Lung (tissue), 17 donors: ENCODE measurements at places on chromosomes 7 and 10.

DNA sequence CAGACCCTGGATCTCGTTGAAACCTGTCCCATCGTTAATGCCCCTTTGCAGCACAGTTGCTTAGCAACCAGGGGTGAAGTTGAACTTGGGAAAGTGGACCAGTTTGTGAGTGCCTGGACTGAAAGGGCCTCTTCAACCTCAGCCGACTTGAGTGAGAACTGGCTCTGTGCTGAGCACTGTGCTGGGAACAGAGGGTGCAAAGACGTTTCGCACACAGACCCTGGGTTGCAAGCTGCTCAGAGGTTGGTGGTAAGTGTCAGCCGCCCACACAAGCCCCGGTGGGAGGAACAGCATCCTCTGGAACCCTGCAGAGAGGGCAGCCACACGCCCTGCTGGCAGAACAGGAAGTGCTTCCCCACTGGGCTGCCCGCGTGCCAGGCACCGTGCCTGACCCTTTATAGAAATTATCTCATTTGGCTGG, 89.2 kb downstream of the CARD11 start:
- no peak for DNase-seq

- DNase-seq = no peak
These were observed 170.5 kb upstream of the NPSR1 start for GRCh38 chr7:34487391-34488115.

DNA sequence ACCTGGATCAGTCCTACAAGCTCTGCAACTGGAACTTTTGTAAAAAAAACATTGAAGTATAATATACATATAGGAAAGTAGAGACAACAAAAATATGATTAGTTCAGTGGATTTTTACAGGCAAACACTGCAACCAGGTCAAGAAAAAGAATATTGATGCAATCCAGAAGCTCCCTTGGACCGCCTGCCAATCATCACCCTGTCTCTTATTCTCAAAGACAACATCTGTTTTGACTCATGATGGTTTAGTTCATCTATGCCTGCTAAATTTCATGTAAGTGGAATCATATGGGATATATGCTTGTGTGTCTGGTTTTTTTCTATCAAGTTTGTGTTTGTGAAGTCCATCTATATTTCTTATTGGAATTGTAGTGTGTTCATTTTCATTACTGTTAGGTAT, 7.7 kb upstream of the HYCC1 start:
- DNase-seq = no peak

DNA sequence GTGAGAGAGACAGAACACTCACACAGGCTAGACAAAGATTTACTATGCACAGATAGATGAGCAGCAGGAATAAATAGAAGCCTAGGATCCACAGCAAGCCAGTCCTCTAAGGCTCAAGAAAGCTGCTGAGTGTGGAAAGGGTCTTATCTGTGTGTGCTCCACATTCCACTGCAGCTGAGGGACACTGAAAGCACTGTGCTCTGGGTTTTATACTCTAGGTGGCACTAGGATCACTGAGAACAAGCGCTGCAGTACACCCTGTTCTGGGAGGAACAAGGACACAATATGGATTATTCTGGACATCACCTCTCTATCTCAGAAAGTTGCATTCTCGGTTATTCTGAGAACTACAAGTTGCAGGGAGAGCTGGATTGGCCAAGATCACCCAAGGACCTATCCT, 4.9 kb upstream of the KLHL7 start:
- DNase-seq = no peak

DNA sequence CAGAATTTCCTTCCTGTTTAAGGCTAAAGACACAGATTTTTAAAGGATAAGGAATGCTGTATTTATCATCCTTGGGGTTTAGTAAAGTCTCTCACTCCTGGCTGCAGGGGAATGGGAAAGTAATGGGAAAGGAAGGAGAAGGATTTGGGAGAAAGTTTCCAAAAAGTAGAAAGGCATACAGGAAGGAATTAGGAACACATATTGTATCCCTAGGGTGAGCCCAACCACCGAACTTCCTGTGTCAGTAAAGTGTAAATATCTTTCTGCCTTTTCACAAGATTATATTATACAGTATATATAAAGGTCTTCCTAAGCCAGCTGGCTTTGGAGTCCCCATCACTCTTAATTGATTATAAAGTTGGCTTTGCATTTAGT, 12.0 kb upstream of the UBE2D1 start:
- no peak for DNase-seq

DNA sequence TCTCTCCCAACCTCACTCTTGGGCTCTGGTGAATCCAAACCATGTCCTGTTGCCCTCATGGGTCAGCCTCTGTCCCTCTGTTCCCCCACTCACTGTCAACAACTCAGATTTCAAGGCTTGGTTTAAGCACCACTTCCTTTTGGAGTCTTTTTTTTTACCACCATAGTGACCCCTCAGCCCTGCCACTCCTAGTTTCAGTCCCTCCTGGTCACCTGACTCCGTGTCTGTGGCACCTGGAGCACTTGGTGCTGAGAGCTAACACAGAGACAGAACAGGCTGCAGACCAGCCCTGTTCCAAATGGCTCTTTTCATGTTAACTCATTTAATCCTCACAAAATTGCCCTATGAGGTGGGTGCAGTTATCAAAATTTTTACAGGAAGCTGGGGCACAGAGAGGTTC, 53.6 kb upstream of the SMNDC1 start:
- DNase-seq = no peak

GRCh38 chr10:114839901-114840300, 18.3 kb downstream of the FHIP2A start:
- DNase-seq = no peak

- peak; percentile 44 for DNase-seq
These were observed 328.4 kb upstream of the GNAI1 start for GRCh38 chr7:79806161-79806734.

DNA sequence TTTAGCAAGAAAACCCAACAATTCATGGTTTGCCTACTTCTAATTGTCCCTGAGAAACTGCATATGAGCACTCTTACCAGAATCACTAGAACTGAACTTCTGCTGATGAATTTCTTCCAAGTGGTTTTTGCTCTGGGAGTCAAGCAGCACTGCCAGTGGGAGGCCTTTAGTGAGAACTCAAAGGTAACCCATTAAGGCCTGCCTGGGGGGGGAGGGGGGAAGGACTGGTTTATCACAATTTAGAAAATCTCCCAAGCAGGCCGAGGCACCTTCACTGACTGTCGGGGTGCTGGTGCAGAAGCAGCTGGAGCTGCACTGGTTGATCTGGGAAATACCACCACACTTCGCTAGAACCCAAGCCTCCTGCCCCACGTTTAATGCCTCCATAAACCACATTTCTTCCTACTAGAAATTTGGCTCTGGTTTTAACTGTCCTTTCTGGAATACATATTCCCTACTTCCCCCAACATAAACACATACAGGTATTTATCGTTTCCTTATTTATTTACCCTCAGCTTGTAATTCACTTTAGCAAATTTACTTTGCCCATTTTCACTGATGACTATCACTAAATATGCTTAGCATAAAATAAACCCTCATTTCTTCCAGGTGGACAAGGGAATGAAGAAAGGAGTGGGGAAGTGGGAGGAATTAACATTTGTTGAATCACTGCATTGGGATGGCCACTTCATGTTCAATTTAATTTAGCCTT, 14.2 kb downstream of the ANK3 start:
- DNase-seq = no peak

- peak; percentile 31 for DNase-seq
These were observed 97.6 kb downstream of the CCNY start for GRCh38 chr10:35433851-35434426.

DNA sequence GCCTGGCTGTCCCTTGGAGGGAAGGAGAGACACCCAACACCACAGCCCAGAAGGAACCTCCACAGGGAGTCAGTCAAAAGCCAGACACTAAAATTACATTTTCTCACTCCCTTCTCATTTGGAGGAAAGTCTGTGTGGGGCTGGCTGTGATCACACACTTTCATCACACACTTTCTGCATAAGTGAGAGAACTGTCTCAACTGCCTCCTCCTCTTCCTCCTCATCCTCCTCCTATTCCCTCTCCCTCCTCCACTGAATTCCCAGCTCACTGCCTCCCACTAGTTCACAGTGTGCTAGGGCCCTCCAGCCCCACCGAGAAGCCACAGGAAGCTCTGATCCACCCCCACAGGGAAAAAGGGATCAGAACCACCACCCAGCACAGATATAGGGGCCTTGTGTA, 91.6 kb downstream of the KCNMA1 start:
- no peak for DNase-seq

GRCh38 chr10:84038035-84038434, 101.3 kb upstream of the GHITM start:
- DNase-seq = no peak

GRCh38 chr7:157234271-157234670, 95.5 kb downstream of the UBE3C start:
- no peak for DNase-seq

- peak; percentile 70 for DNase-seq
These were observed 10.1 kb upstream of the INPP5A start for GRCh38 chr10:132527339-132528063.

DNA sequence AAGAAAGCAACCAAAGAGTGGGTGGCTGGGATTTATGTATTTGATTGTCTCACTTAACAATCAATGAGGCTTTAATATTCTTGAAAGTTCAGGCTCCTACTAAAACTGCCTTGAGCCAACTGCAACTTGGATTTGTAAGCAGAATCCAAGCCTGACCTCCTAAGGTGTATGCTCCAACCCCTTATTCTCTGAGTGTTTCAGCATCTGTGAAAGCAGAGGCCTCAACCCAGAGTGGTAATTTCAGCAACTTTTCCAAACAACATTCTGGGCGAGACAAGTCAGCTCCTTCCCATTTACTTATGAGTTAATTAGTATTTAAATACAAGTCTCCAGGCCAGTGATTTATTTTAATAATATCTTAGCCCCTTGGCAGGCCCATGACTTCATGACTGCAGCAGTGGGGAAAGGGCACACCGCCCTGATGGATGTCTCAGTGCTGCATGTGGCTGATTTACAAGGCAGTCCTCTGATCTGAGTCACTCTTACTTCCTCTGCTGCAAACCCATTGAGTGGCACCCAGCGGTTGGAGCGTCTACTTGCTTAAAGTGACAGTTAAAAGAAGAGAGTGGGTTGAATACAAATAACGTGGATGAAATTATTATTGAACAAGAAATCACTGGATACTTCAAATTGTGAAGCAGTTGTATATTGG, 209.1 kb downstream of the TRIL start:
- DNase-seq = no peak

- DNase-seq = no peak
These were observed 187.6 kb upstream of the STK17A start for GRCh38 chr7:43395351-43395750.

DNA sequence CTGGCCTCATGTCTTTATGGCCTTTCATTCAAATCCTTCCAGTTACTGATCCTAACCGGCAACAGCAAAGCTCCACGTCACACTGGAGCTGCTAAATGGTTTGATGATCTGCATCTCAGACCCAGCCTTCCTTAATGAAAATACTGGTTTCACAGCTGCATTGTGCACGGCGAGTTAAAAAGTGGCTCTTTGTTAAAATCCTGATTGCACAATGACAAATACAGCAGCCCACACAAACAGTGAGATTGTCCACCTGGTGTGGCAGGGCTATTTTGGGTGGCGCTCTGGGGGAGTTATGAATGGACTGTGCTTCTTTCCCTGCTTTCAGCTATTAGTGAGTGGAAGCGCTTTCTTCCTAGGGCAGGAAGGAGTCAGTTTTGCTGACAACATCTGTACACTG, 63.4 kb upstream of the C1QL3 start:
- DNase-seq = peak; percentile 10

DNA sequence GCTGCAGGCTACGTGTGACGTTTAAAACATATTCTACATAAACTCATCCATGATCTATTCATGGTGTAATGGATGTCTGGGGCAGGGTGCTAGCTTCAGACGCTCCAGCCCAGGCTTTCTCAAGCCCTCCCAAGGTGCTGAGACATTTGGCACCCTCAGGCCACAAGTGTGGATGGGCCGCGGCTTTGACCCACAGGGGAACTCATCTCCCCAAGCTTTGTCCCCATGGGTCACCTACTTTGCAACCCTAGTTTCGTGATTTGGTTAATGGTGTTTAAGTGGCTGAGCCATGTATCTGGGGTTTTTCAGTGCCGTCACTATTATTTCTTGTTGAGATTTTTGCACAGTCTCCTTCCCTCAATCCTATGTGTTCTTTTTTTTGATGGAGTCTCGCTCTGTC, 66.0 kb downstream of the GRK5 start:
- no peak for DNase-seq
